ENCODE measurements at places on chromosomes 3 and 15. TPM values are rescaled to one million over a fixed set of nuclear protein-coding genes. Genes with fewer than 3 reads are reported as not detected.

Gene PHC3
- total RNA-seq, result 87.2 TPM

Gene ELL3
- 14.5 TPM for total RNA-seq

DNA sequence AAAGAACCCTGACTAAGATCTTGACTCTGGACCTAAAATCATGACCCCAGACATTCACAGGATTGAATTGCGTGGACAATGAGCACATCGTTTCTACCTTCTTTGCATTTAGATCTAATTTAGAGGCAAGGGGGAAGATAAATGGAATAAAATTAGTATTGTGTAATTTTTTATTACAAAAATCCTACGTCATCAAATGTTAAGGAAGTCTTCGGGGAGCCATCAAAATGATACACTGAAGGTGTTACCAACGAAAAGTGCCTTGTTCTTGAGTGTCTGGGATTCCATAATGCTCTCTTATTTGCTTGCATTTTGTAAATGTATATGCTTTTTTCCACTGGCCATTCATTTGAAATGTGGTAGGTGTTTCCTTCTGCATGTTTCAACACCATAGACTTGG, 52.8 kb upstream of the C3orf49 start:
- DNase-seq, result no peak

Gene THBS1
- 623 TPM for total RNA-seq
